BJ (cell line): ENCODE measurements at places on chromosomes 5 and 9.

DNA sequence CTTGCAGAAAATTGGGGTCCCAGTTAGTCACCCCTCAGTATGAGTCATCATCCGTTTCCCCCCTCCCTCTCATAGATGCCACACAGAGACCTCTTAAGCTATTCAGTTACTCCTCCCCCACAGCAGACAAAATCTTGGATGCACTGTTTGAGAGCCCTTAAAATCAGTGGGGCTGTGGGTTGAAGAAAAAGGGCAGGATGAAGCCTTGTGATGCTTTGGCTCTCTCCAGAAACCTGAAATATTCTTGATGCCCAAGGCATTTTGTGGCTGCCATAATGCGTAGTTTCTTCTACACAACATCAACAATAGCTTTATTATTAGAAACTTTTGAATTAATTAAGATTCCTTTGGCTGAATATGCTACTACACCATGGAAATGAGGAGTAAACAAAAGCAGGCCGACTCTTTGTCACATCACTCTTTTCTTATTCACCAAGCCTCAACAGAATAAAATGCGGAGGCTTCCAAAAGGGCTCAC, 133.8 kb downstream of the MRPS30 start:
- no peak for DNase-seq

GRCh38 chr5:32942225-32942989, 231.3 kb downstream of the NPR3 start:
- DNase-seq, result no peak

DNA sequence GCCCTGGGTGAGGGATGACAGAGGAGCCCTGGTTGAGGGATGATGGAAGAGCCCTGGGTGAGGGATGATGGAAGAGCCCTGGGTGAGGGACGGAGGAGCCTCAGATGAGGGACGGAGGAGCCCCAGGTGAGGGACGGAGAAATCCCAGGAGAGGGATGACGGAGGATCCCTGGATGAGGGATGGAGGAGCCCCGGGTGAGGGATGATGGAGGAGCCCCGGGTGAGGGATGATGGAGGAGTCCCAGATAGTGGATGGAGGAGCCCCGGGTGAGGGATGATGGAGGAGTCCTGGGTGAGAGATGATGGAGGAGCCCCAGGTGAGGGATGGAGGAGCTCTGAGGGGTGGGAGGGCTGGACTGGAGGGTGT, 10.9 kb downstream of the PHF2 start:
- no peak for DNase-seq

DNA sequence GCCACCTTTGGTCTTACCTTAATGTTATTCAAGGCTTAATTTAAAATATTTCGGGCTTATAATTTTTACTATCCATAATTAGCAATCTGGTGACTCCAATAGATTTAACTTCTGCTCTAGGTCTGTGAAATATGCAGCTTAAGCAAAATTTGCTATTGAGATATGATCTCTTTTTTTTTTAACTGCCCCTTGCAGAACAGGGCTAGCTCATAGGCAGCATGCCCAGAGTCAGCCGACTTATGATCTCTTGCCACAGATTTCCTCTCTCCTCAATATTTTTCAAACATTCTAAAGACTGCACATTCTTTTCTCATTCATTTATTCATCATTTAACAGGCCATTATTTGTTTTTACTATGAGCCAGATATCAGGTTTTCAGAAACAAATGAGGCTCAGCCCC, 4.5 kb downstream of the TTC23L start:
- DNase-seq, result no peak

- no peak for DNase-seq
These were observed 72.9 kb downstream of the COL27A1 start for GRCh38 chr9:114228016-114228808.

DNA sequence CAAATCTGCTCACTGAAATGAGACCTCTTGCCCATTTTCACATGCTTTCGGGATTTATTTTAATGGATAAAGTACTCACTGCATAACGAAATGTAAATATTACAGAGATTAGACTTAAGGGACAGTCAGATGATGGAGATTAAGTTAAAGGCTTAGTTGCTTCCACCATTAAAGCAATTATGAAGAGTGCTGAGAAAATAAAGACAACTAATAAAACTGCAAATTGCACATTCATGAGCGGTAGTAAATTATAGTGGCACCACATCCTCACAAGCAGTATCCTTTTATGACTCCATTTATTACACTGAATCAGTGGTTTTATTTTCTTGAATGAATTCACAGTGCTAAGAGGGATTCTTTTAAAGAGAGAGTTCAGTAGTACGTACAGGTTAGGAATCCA, 76.2 kb upstream of the TMED7 start:
- no peak for DNase-seq

GRCh38 chr9:16191191-16191590, 638.3 kb downstream of the CCDC171 start:
- no peak for DNase-seq

GRCh38 chr9:36007316-36007708, 29.4 kb upstream of the RECK start:
- no peak for DNase-seq

GRCh38 chr5:90563108-90563507, 4.5 kb downstream of the ADGRV1 start:
- DNase-seq, result no peak

- no peak for DNase-seq
These were observed 40.8 kb upstream of the GARNL3 start for GRCh38 chr9:127223810-127224177.

GRCh38 chr5:68242743-68243142, 27.2 kb downstream of the PIK3R1 start:
- no peak for DNase-seq

DNA sequence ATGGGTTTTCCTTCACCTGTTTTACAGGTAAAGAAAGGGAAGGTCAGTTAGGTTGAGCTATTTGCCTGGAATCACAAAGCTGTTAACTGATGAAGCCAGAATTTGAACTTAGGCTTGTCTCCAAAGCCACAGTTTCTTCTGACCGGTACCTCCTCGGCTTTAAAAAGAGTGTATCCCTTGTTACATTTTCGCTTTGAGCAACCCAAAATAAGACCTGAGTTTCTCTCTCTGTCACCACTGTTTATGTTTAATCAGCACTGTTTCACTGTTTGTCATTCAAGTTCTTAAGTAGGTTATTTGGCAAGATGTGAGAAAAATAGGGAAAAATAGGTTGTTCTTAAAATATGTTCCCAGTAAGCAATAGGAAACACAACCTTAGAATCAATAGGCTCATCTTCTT, 84.6 kb downstream of the VCAN start:
- DNase-seq, result no peak

- DNase-seq, result no peak
These were observed 824 bp downstream of the TMEM245 start for GRCh38 chr9:109118808-109119438.

DNA sequence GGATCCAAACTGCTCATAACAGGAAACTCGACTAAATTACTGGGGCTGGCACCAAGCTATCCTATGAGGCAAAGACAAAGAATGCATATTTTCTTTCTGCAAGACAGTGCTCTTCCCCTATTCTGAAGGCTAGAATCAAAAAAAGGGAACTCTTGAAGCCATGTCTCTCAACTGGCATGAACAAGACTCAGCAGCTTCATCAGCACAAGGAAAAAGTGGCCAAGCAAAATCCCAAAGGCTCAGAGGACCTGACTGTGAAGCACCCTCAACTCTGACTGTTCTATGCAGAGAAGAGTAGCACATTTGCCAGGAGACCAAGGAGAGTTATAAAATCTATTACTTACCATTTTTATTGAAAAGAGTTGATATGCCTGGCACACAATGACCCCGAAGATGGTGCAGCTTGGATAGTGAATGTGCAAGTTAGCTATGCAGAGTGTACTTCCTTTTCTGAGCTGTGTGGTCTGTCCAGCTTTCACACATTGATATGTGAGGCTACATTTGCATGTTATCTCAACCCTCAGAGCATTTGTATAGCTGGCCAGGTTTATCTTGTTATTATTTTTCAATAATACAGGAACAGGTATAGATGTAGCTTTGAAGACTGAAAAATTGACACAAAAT, 51.0 kb upstream of the FYB1 start:
- no peak for DNase-seq

- DNase-seq, result no peak
These were observed 87.2 kb downstream of the MRPS27 start for GRCh38 chr5:72232838-72233237.

DNA sequence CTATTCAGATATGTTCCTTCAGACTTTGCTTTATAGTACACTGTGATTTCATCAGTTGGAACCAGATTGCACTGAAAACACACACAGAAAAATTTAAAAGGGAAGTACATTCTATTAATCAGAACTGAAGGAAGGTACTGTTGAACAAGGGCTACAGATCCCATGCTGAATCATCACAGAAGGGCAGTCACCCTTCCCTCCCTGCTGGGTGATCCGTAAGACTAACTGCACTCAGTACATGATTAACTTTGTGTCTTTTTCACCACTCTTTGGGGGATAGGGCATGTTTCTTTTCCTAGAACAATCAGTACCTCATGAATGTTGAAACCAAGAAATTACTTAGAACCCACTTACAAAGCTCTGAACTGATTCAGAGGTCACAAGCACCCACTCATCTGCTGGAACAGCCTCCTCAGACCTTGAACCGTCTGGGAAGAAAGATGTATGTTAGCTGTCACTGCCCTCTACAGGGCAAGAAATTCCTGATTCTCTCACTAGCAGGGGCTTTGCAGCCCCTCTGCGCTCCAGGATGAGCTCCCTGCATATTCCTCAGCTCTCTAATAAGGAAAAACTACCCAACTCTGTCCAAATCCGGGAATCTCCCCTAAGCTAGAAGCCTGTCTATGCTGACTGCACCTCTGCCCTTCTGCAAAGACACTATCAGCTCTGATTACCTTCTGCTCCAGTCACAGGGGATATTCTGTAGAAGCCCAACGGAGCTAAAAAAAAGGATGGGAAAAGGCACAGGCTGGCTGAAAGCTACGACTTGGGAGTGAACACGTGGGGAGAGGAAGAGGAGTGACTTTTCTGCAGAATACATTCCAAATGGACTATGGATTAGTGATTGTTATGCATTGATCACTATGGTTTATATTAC, 51.0 kb downstream of the IARS1 start:
- no peak for DNase-seq

GRCh38 chr5:142578161-142578830, 107.6 kb downstream of the FGF1 start:
- no peak for DNase-seq

DNA sequence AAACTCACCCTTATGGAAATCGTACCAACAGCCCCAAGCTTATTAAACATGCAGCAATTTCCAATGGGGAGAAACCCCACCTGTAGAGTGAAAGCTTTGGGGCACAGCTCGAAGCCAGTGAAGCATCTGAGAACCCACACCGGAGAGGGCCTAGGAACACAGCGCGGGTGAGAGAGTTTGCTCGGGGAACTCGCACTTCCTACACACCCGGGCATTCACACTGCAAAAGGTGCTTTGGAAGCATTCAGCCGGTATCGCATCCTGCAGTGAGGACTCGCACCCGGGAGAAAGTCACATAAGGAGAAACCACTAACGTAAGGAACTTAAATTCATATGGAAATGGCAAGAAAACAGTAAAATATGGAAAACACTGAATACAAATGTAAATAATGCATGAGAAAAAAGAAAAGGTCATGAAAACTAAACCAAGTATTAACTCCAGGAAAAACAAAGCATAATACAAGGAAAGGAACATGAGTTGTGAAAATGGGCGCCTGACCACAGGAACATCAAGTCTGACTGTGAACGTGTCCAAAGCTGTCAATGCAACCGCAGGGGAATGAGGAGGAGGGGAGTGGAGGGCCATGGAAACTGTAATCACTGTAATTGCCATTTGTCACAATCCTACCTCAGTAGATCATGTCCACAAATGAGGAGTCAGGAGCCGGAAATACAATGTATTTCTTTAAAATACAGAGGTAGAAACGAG, 28.7 kb downstream of the CAMSAP1 start:
- no peak for DNase-seq

DNA sequence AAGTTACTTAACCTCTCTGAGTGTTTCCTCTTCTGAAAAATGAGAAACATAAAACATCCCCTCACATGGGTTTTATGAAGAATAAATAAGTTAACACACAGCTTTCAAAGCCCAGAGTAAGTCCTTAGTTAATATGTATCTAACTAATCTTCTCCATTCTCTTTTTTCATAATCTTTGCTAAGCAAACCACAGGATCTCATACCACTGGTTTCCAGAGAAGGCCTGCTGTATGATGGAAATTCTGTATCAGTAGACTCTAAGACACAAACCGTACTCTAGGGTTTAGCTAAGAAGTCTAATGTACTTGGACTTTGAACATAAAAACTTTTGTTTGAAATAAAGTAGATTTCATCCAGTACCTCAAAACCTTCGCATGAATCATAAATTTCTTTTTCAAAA, 307.9 kb downstream of the SPOCK1 start:
- no peak for DNase-seq

- no peak for DNase-seq
These were observed 779.4 kb downstream of the SEMA5A start for GRCh38 chr5:8766448-8766847.

- no peak for DNase-seq
These were observed 176.3 kb upstream of the CD180 start for GRCh38 chr5:67372887-67373286.

- no peak for DNase-seq
These were observed 1296.8 kb upstream of the NUDT12 start for GRCh38 chr5:104859437-104859836.

- DNase-seq, result peak; percentile 61
These were observed 17.4 kb downstream of the TMOD1 start for GRCh38 chr9:97518909-97519307.

GRCh38 chr9:16241231-16241630, 629.2 kb downstream of the BNC2 start:
- DNase-seq, result no peak
